ENCODE measurements at places on chromosomes 6 and 20. TPM values are rescaled to one million over a fixed set of nuclear protein-coding genes. Genes with fewer than 3 reads are reported as not detected.

The PHACTR1 gene
- 4.2 TPM for total RNA-seq

The SOX18 gene
- 3.8 TPM for total RNA-seq

DNA sequence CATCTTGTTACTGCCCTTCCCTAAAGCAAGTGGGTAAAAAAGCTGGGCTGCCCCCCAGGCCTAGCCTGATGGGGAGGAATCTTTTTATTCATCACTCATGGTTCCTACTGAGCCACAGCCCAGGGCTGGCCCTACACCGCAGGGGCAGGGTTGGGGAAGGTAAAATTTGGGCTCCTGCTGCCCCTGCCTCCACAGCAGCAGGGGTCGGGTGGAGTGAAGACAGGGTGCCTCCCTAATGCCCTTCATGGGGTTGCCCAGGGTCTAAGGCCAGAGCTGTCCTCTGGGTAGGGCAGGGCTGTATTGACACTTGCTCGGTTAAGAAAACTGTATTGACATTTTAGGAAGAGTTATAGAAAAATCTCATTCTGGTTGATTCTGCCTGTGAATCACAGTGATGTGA, 8.9 kb upstream of the PSMG4 start:
- no peak overlapping the region for H3K27ac ChIP-seq
- H3K4me1 ChIP-seq = no peaks in the 10 kb centered on the region
- H3K27me3 ChIP-seq = no peaks in the 10 kb centered on the region
- DNase-seq = no peak
- H3K4me3 ChIP-seq = no peak overlapping the region

GRCh38 chr6:169536446-169537170, 165.2 kb downstream of the WDR27 start:
- H3K4me1 ChIP-seq = no peaks in the 10 kb centered on the region
- DNase-seq = no peak
- H3K27me3 ChIP-seq = no peaks in the 10 kb centered on the region
- H3K4me3 ChIP-seq = no peak overlapping the region
- H3K27ac ChIP-seq = no peak overlapping the region
- H3K36me3 ChIP-seq = no peaks in the 10 kb centered on the region

The IYD gene
- not detected for total RNA-seq

The TBXT gene
- total RNA-seq = not detected

The GNMT gene
- not detected for total RNA-seq

The PTCHD4 gene
- total RNA-seq = 0.22 TPM

DNA sequence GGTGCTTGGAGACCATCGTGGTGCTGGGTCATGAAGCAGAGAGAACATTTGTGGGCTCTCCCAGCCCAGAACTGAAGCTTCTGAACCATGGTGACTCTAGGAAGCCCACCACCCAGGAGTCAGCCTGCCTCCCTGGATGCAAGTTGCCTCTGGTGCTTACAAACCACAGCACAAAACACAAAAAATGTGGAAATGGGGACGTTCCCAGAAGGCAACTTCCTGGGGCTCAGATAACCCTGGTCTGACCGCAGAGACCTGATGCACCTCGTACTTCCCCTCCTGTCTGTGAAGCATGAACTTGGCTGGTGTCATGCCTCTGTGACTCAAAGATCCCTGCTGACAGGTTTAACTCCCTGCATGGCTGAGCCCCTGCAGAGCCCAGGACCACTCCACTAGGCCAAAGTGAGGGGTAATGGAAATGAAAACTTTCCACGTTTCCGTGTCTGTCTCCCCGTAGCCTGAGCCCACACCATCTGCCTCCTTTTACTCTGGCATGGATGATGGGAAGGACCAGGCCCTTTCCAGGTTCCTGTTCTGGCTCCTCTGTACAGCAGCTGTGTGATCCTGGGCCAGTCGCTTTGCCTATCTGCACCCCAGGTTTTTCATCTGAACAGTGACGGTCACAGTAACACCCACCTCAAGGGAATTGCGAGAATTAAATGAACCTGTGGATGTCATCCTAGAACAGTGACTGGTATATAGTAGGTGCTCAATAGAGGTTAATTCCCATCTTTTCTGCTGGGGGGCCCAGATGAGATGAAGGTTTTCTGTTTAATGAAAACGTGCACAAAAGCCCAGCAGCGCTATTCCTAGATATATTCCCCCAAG, 57.7 kb downstream of the PPP1R16B start:
- no peaks in the 10 kb centered on the region for H3K27me3 ChIP-seq
- H3K4me3 ChIP-seq = no peak overlapping the region
- H3K27ac ChIP-seq = no peak overlapping the region

Measured in esophagus squamous epithelium (tissue), 5 donors.